Nephron progenitor cell (in vitro differentiated cells): ENCODE measurements at places on chromosomes 12 and 14.

DNA sequence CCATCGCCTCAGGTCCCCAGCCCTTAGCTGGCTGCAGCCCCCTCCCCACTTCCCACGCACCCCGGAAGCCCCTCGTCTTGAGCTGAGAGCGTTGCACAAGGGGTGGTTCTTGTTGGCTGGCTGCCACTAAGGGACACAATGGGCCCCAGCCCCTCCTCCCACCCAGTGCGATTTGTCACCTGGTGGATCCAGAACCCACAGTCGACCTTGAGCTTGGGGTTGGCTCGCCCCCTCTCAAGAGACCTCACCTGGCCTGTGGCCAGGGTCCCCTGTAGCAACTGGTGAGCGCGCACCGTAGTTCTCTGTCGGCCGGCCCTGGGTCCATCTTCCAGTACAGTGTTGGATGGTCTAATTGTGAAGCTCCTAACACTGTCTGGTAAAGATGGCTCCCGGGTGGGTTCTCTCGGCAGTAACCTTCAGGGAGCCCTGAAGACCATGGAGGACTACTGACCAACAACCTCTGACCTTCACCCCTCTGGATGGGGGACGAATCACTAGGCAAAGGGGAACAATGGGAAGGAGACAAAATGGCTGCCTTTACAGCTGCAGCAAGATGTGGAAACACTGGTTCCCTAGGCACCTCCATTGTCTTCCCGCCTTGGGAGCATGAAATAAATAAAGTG lies 6.6 kb downstream of the PHB2 start:
- no peak for DNase-seq

DNA sequence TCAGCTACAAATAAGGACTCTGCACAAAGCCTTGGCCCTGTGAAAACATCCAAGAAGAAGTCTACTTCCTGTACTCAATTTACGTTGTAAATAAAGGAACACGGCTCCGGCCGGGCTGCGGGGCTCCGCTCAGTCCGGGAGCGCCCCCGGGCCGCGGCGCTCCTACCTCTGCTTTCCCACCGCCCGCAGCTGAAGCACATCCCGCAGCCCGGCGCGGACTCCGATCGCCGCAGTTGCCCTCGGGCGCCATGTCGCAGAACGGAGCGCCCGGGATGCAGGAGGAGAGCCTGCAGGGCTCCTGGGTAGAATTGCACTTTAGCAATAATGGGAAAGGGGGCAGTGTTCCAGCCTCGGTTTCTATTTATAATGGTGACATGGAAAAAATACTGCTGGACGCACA lies 502.3 kb upstream of the FOXG1 start:
- no peak for DNase-seq

GRCh38 chr12:107983756-107984472 lies 145.2 kb upstream of the WSCD2 start:
- no peak for DNase-seq

DNA sequence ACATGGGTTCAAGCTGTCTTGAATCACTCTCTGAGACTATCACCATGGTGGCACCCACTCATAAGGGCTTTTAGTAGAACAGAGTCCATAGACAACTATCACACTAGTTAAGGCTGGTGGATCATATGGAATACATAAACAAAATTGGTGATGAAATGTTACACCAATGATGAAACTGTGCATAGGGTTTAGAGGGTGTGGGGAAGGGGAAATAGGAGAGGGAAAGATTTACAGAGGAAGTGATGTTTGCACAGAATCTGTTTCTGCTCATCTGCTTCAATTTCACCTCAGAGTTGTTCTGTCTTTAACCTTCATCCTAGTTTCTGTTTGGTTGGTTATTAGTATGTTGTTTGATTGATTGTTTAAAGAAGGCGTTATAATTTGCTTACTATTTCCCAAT lies 2.4 kb upstream of the RXYLT1 start:
- DNase-seq = no peak

DNA sequence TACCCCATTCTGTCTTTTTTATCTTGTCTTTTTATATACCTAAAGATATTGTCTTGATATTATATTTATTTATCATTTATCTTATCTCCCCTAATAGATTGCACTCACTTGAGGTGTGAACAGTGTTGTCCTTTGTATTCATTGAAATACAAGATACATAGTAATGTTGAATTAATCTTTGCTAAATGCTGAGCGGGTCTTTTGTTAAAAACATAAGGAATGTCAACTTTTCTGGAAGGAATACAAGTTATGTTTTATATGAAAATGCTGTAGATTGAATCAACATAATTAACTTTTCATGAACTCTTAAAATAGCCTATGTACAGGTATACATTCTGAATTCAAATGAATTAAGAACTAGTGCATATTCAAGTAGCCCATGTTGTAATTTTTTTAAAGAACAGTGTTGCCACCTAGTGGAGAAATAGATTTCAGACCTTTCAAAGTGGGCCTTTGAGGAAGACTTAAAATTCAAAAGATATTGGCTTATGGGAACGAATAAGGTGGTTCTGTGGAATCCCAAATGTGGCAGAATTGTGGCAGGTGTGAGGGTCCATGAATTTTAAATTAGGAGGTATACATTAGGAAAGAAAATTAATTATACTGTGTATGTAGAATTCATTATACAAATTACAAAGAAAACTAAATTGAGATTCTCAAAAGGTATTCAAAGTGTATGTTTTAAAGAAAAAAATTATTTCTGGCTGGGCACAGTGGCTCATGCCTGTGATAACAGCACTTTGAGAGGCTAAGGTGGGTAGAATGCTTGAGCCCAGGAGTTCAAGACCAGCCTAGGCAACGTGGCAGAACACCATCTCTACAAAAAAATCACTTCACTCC lies 19.1 kb downstream of the BBOF1 start:
- DNase-seq = no peak

DNA sequence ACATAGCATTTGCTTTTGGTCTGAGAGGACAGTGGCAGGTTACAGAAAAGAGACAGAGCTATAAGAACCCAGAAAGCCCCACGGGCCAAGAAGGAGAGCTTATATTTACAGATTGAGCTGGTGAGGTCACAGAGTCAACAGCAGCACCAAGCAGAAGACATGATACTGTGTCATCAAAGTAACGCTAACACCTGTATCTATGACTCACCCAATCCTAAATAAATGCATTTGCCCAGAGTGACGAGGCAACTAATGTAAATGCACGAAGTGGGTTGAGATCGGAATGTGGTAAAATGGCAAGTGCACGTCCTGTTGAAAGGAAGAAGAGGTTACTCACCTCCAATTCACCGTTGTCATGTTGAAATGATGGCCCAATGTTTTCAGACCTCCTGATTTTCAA lies 6.7 kb upstream of the CD163L1 start:
- DNase-seq = no peak

- no peak for DNase-seq
These were observed 174.8 kb downstream of the EMP1 start for GRCh38 chr12:13371367-13371766.
